ENCODE measurements at places on chromosomes 7 and 10.
A peak's percentile ranks its signal among the peaks of the same experiment; 100 is the strongest.

GRCh38 chr7:7395785-7396184 is 139.9 kb downstream of the COL28A1 start:
- DNase-seq = no peak

DNA sequence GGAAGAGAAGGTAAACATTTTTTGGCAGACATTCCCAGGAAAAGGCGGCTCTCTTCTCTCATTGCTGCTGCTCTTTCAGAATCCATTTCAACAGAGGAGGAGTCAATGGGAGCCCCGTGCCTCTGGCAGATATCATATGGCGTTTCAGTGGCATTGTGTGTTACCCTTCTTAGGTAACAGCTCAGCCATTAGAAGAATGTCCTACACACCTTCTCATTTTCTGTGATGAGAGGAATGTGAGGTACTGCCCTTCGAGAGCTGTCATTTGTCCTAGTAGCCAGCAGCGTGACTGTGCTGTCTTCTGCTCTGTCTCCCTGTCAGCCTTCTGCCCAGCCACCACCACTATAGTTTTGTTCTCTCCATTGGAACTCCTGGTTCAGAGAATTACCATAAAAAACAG is 102.4 kb downstream of the EGFR start:
- no peak for DNase-seq

DNA sequence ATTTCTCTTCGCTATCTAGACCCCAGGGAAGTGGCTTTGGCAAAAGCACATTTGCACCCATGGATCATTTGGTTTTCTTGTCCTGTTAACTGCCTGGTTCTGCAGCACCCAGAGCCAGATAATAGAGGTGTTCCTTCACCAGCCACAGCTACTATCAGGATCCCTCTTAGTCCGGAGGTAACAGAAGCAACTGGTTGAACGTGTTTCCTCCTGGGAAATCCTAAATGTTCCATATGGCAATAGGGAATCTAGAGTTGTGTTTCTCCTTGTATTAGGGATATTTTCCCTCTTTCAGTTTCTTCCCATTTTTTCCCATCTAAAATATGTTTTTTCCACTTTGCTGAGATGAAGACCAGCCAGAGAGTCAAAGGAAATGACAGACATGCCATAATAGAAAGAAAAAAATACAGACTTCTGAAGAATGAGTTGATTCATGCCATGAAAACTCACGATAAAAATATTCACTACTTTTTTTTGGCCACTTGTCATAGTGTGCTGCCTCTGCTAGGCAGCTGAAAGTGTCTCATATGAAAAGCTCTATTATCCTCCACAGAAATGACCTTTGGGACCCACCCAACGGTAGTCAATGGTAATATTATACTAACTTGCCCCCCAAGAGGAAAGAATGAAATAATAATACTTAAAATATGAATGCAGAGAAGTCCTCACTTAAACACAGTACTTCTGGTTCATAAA is 472.8 kb downstream of the KCNMA1 start:
- DNase-seq = no peak

- DNase-seq = no peak
Observed at GRCh38 chr7:27101171-27101956, 1.1 kb downstream of the HOXA2 start.

DNA sequence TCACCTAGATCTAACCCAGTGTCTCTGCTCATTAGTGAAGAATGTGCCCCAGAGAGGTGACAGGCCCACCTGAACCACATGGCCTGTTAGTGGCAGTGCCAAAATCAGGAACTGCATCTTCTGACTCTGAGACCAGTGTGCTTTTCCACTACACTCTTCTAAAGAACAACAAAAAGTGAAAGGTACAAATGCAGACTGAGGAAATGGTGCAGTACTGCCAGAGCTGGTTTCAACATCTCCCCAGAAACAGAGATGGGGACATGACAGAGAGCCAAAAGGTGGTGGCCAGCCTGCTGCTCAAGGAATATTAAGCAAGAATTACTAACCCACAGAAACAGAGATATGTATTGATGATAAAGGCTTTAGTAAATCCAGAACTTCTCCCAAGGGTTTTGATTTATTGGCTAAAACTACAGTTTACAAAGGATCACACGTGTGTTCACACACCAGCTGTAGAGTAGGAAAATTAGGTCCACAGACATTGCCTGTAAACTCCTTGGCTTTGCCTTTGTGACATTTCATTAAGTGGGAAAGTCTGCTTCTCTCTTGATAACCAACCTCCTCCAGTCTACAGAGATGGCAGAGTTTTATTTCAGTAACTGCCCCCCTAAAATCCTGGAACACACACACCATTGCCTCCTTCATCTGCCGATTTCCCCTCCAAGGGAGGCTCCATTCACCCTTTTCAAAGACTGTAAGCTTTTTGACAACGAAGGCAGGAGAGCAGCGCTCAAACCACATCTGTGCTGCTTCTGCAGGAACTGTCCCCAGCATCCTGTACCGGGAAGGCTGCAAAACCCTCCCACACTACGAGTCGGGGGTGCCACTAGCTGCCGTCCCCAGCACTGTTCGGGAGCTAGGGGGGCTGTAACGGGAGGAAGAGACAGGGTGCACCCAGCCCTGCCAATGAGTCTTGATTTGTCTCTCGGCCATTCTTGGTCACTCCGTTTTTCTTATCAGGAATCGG is 29.8 kb downstream of the GSDME start:
- no peak for DNase-seq

- no peak for DNase-seq
Observed at GRCh38 chr7:26857170-26857505, 7.3 kb downstream of the SKAP2 start.

- peak; percentile 50 for DNase-seq
Observed at GRCh38 chr10:91551856-91552255, 81.0 kb downstream of the PPP1R3C start.

GRCh38 chr7:12984117-12984516 is 296.7 kb downstream of the ARL4A start:
- no peak for DNase-seq

DNA sequence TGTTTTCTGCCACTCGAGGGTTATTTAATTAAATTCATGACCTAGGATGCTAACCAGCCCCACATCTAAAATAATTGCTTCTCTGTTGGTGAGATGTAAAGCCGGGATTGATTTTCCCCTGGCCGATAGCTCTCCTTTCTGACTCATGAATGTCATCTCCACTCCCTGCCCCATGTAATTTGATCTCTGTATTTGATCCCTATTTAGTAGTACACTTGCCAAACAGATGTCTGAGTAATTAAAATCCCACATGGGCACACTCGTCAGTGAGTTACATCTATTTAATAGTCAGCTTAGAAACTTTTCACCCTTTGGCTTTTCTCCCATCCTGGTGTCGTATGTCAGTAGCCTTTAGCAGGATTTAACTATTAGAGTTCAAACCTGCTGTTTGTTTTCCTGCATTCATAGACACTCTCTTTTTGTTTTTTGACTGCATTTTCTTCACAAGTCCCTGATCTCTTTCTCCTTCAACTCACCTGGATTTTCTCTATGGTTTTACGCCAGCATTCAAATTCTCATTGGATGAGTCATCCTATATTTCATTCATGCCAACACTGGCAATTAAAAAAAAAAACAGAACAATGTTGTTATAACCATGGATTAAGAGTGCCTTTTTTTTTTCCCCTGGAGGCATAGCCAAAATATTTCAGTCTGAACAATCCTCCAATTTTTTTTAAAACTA is 82.7 kb downstream of the SPAG6 start:
- DNase-seq = peak; percentile 92

DNA sequence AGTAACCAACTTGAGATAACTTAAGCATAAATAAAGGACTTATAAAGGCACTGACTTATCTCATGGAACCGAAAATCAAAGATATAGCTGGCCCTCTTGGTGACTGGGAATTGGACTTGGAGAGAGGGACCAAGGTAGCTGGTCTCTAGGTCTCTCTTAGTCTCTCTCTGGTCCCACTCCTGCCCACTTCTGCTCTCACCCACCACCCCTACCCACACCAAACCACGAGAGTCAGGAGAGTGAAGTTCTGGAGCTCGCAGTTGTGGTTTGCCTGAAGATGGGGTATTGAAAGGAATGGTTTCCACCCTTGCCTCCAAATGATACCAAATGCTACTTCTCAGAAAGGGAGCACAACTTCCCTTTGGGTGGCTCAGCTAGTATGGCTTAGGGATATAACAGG is 216.3 kb downstream of the LRMDA start:
- DNase-seq = no peak

GRCh38 chr7:109449760-109450159 is 880.1 kb downstream of the DNAJB9 start:
- DNase-seq = no peak

GRCh38 chr10:11604865-11605650 is 6.4 kb downstream of the USP6NL start:
- DNase-seq = no peak

GRCh38 chr7:132226957-132227290 is 349.3 kb downstream of the PLXNA4 start:
- no peak for DNase-seq

DNA sequence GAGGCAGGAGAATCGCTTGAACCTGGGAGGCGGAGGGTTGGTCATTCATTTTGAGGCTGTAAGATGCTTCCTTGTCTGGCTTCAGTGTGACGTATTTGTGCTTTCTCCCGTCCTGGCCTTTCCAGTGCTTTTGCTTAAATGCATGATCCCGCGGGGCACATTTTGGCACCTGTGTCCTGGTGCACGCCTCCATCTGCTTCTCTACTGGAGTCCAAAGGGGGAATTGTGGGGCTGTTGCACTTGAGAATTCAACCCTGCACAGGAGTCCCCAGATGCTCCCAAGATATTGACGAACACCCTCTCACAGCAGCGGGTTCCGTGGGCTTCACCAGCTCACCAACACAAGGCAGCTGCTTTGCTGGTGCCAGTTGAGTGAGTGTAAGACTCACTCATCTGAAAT is 10.3 kb upstream of the LRRC27 start:
- DNase-seq = no peak

DNA sequence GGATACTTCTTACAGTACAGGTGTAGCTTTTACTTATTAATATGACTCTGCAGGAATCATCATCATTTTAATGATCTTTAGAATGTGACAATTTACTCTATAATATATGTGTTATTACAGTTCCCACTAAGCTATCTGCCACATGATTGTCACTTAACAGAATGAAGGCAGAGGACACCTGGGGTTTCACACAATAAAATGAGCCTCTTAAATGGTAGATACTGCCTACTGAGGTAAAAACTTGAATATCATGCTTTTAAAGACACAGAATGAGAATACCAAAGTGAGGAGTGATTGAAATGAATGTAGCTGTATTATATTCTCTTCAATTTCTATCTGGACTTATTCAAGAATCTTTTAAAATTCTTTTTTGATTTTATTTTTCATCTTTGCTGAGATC is 1255.3 kb upstream of the LRRN3 start:
- DNase-seq = no peak

DNA sequence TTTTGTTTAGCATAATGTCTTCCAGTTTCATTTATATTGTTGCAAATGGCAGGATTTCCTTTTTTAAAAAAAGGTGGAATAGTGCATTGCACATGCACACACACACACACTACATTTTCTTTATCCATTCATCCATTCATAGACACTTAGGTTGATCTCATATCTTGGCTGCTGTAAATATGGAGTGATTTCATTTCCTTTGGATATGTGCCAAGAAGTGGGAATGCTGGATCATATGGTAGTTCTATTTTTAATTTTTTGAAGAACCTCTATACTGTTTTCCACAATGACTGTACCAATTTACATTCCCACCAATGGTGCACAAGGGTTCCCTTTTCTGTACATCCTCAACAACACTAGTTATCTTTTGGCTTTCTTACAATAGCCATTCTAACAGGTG is 68.9 kb downstream of the EBLN1 start:
- no peak for DNase-seq

DNA sequence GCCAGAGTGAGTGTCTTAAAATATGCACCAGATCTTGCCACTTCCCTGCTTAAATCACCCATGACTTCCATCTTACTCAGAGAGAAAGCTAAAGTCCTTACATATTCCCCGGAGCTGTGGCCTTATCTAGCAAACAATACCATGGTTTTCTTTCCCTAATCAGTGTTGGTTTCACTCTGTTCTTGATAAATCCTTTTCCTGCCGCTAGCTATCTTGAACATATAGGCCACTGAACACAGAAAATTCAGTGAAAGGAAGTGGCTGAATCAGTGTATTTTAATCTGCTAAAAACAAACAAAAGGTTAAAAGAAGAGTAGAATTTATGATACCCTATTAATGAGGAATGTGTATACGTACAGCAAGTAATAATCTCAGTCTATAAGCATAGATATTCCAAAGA is 42.0 kb upstream of the JAZF1 start:
- DNase-seq = no peak

GRCh38 chr10:29914986-29915785 is 144.2 kb downstream of the JCAD start:
- DNase-seq = no peak

DNA sequence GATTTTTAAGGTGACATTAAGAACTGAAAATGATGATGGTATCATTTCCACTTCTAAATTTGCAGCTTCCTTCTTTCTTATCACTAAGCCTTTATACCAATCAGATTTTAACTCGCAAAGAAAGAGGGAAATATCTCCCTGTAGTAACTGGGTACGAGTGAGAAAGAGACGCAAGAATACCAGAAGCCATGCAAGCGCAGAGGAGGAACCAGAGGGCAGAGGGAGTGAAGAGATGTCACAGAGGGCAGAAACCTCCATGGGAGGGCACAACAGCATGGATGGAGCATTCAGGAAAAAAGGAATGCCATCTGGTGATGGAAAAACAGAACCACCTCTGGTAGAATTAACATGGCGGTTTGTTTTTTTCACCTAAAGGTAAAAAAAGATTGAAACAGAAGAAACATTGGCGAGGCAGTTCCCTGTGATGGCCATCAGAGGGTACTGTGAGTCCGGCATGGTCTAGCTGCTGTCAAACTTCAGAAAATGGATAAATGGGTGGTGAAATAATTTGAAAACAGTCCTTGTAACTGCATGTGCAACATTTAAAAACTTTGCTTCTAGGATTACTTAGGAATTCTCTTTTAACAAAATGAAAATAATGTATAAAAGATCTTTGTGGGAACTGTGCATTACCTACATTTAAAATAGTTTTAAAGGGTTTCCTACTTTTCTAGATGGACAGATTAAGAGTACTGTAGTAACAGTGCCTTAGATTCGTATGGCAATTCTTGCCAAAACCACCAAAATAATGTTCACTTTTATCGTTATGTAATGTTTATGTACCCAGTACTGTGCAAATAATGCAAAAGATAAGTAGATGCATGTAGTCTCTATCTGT is 91.8 kb downstream of the ARHGAP12 start:
- no peak for DNase-seq

DNA sequence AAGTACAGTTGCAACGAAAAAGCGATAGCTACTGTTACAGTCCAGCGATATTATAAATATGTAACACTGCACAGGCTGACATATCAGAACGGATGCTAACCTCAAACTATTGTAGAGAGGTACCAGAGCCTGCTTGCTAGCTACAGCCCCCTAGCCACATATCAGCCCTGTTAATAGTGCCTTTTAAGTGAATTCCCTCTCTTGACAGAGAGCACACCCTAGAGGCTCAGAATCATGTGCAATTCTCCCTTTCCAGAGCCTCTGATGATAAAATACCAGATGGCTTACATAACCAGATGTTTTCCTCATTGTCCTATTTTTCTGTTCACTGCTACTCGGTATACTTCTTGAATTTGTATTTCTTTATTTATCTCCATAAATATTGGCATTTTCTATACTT is 960.7 kb upstream of the CELF2 start:
- DNase-seq = no peak

- no peak for DNase-seq
Observed at GRCh38 chr10:14010101-14010558, 320.6 kb downstream of the FRMD4A start.

- no peak for DNase-seq
Observed at GRCh38 chr7:44978511-44979366, at the start of gene MYO1G. TSS of gene MYO1G (minus strand) at chr7:44979015. CDS start at chr7:44978961, 54 bp downstream.

All from GM04504 (cell line).